Mesothelial cell of epicardium (in vitro differentiated cells): ENCODE measurements at places on chromosomes 16 and 17.
A peak's percentile ranks its signal among the peaks of the same experiment; 100 is the strongest.

DNA sequence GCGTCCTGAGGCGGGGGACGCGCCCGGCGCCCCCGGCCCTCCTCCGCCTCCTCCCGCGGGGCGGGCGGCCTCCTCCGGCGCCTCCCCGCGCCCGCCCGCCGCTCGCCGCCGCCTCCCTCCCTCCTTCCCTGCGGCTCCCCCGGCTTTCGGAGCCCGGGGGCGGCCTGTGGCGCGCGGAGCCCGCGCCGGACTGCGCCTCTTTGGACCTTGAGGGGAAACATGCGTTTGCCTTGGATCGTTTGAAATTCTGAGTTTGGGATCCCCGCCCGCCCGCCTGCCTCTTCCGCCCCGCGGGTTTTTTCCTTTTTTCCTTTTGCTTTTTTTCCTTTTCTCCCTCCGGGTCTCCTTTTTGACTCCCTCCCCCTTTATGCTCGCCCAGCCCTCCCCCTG, 390 bp downstream of the ZNRF1 start:
- H3K4me3 ChIP-seq = peak overlapping the region; percentile 83
- no peaks in the 10 kb centered on the region for H3K27me3 ChIP-seq
- peak overlapping the region; percentile 56 for H3K27ac ChIP-seq
- DNase-seq = peak; percentile 55
- H3K36me3 ChIP-seq = no peaks in the 10 kb centered on the region

GRCh38 chr17:43714465-43715149, 44.0 kb downstream of the SOST start:
- peak overlapping the region; percentile 62 for H3K4me3 ChIP-seq
- peaks cover 3% of the 10 kb centered on the region for H3K27me3 ChIP-seq
- H3K4me1 ChIP-seq = peaks cover 22% of the 10 kb centered on the region
- DNase-seq = no peak

- H3K4me1 ChIP-seq = peaks cover 34% of the 10 kb centered on the region
- H3K27ac ChIP-seq = peak overlapping the region; percentile 66
These were observed 61.3 kb downstream of the NKD1 start for GRCh38 chr16:50609471-50609870.

DNA sequence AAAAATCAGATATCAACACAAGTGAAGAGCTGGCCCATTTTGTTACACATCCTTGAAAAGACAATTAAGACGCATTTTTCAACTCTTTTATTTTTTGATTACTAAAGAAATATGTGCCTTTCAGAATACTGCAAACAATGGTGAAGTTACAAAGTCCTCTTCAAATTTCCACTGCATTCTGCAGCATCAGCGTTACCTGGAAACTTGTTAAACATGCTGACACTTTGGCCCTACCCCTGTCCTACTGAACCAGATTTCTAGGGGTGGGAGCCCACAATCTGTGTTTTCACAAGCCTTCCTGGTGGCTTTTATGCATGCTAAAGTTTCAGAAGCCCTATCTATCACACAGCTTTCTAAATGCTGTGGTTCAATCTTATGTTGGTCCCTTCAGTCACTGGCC, 4.5 kb upstream of the CCL14 start:
- no peaks in the 10 kb centered on the region for H3K4me1 ChIP-seq
- H3K27ac ChIP-seq = no peak overlapping the region
- no peak overlapping the region for H3K4me3 ChIP-seq

GRCh38 chr17:18059283-18059682, 20.1 kb downstream of the GID4 start:
- H3K4me3 ChIP-seq = no peak overlapping the region
- DNase-seq = no peak
- H3K36me3 ChIP-seq = peaks cover 43% of the 10 kb centered on the region
- no peaks in the 10 kb centered on the region for H3K27me3 ChIP-seq
- H3K4me1 ChIP-seq = no peaks in the 10 kb centered on the region
- H3K27ac ChIP-seq = no peak overlapping the region

DNA sequence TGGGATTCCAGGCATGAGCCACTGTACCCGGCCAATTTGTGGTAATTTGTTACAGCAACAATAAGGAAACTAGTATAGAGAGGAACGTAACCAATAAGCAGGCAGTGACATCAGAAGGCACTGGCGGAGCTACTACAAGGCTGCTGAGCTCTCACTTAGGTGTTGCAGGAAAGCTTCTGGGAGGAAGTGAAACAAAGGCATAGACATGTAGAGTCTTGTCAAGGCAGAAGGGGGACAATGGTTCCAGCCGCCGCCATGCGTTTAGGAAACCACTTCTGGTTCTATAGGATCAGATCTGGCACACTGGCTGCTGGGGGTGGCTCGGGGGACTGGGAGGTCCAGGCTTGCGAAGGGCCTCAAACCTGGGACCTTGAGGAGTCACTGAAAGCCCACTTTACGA, 9.4 kb upstream of the CPSF4L start:
- H3K27ac ChIP-seq = no peak overlapping the region
- no peaks in the 10 kb centered on the region for H3K27me3 ChIP-seq
- peaks cover 3% of the 10 kb centered on the region for H3K4me1 ChIP-seq
- no peak overlapping the region for H3K4me3 ChIP-seq
